Fibroblast of pulmonary artery (primary cell): ENCODE measurements at places on chromosomes 2 and 18.

GRCh38 chr2:24984912-24985311, 13.2 kb upstream of the DNAJC27 start:
- peak; percentile 48 for DNase-seq

DNA sequence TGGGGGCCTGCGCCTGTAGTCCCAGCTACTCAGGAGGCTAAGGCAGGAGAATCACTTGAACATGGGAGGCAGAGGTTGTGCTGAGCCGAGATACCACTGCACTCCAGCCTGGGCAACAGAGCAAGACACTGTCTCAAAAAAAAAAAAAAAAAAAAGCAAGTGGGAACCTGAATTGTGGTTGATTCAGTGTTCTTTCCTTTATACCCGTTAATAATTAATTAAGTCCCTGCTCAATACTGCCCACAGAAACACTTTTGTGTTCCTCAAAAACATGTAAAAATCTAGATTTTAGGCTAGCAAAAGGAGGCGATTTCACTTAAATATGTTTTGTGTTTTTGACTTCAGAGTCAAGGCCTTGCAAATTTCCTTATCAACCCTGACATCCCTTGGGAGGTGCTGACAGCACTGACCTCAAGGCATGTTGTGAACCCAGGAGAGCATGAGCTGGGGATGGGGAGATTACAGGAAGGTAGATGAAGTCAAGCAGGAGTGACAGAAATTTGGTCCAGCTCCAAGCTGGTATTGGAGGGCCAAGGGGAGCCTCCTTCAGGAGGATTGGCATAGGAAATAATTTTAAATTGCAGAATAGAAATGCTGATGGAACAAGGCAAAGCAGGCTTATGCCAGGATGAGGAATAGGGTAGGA, 89.0 kb upstream of the PNPT1 start:
- no peak for DNase-seq

GRCh38 chr2:222494104-222494739, 69.9 kb downstream of the SGPP2 start:
- peak; percentile 69 for DNase-seq

- no peak for DNase-seq
Measured at GRCh38 chr2:32572737-32573136, 55.1 kb upstream of the TTC27 start.

DNA sequence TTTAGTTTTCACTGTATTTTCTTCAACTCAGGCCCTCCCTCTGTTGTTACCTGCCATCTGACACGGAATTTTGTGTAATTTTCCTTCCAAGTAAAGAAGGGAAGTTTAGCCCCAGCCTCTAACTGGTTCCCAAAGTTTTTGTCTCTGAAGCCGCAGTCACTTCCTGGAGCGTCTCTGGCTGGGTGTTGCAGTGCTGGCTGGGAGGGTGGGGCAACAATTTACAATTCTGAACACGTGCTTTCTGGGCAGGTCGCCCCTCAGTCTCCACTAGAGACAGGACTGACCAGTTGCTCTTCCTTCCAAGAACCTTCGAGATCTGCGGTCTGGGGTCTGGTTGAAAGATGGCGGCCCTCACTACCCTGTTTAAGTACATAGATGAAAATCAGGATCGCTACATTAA, 3.5 kb downstream of the CNDP2 start:
- peak; percentile 69 for DNase-seq

DNA sequence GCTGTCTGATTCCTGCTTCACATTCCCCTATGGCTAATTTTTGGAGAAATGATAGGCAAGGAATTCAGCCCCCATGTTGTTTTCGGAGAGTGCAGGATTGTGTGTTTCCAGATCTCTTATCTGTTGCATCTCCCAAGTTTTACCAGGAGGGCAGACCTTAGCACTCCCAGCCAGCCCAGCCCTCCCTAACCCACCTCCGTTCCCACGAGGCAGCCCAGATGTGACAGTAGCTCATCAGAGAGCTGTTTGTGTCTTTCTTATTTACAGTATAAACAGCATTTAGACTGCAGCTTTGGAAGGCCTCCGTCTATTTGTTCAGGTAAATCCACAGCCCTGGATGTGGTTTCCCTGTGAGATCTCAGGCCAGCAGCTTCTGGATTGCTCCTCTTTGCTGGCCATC, 91.6 kb downstream of the THNSL2 start:
- DNase-seq: no peak
